COR-L47 (cell line): ENCODE measurements at places on chromosomes 3 and 15.

- no peak for DNase-seq
Observed at GRCh38 chr3:48245136-48245535, 4.2 kb downstream of the ZNF589 start.

DNA sequence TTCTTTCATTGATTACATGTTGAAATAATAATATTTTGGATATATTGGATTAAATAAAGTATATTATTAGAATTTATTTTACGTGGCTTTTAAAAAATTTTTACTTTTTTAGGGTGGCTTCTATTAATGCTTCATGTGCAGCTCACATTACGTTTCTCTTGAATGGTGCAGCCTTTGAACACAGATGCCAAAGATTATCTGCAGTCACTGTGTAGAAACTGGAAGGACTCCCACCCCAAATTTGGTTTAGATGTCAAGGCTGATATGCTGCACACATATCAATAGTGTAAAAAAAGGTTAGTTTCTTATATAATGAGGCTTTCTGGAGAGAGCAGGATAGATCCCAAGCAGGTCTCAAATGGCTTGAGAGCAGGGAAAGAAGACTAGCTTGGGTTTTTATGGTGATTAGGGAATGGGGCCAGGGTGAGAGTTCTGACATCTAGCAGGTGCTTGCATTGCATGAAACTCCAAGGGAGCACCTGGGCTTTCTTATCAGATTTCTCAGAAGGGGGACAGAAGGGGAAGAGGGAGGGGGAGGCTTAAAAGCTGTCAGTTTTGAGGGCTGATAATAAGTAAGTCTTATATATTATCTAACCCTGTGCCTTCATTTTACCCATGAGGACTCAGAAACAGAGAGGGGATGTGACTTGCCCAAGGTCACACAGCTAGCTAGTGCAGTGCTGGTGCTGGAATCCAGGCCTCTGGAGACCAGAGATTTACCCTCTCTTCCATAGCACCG, 89.6 kb downstream of the CHST2 start:
- DNase-seq = no peak

GRCh38 chr3:107795514-107796094, 272.8 kb downstream of the BBX start:
- no peak for DNase-seq

DNA sequence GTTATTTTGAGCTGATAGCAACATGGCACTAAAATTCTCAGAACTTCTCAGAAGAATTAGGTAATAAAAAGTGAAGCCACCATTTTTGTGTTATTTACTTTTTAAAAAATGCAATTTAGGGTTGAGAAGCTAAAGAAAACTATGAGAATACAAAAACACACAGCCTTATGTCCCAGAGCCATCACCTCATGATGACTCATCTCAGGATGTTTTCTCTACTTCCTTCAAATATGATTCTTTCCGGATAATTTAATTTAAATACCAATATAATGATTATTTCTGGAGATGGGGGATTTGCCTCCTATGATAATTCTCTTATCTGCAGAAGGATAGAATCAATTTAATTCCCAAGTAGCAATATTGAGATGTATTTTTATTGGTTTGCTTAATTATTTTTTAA, 105.6 kb upstream of the BFSP2 start:
- no peak for DNase-seq

DNA sequence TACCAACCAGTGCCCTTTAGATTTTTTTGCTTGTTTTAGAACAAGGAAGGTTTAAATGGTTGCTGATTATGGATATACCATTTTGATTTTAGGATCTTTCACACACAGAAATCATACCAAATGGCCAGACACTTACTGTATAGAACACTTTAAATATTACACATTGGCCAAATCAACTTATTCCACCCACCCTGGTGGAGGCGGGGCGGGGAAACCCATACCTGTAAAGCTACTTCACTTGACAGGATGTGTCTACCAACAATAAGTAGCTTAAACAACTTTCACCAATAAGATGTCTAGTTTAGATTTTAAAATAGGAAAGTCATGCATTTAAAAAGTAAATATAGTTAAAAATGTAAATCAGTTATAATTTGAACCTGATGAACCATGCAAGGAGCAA, 17.0 kb upstream of the SFMBT1 start:
- DNase-seq = no peak

DNA sequence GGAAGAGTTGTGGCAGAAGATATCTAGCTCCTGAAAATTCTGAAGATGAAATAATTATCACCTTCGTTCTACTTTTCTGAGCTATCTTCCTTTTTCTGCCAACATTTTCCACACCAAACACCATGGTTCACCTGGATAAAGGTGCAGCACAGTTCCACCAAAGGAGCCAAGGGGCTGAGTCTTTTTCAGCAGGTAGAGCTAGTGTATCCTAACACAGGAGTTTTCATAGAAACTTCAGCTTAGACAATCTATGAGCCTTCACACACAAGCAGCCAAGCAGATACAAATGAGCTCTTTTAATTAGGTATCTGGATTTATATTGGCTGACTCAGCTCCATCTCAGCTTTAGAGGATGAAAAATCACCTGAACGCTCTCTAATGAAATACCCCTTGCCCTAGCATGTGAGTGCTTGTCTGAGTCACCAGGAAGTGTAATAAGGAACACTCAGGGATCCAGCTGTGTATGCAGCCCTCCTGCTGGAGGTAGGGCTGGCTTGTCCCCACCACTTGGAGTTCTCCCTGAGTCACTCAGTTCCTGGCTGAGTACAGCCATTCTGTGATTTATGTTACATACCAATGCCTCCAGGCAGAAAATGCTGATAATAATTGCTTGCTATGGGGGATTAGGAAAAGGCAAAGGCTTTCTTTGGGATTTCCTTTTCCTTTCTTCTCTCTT, 385.7 kb downstream of the LSAMP start:
- no peak for DNase-seq

DNA sequence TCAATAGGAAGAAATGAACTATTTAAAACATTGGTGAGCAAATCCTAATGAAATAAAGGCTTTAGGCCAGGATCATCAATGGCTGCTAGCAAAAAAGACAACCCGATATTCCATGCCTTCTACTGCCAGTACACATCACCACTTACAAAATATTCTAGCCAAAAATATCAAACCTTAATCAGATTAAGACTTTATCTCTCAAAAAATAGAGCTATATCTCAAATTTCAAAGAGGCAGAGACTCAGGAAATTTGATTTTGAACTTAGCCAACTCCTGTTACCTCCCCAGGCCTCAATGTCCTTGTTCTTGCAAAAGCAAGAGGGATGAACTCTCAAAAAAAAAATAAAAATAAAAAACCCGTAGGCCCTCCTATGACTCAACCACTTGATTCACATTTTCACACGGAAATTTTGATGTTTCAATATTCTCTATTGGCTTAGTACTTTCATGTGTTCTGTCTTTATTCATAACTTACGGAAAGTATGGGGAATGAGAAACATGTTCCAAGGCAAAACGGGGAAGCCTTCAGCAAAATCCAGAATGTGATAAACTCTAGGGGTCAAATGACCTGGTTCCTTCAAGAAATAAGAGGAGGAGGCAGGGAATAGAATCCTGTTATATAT, 273.3 kb upstream of the ZPLD1 start:
- DNase-seq = no peak

GRCh38 chr15:92839696-92840095, 60.4 kb upstream of the CHD2 start:
- DNase-seq = peak; percentile 90

DNA sequence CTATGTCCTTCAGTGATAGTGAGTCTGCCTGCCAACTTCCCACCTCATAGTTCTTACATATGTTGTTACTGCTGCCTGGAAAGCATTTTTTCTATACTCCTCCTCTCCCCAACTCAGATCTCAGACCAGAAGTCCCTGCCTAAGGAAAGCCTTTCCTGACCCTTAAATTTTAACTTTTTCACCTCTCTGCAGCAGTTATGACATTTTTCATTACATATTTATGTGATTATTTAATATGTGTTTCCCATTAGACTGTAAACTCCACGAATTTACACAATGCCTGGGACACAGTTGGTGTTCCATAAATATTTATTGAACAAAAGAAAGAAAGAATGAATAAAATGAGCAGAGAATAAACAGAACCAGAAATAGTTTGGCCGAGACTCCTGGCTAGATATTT, 125.5 kb downstream of the MITF start:
- no peak for DNase-seq

DNA sequence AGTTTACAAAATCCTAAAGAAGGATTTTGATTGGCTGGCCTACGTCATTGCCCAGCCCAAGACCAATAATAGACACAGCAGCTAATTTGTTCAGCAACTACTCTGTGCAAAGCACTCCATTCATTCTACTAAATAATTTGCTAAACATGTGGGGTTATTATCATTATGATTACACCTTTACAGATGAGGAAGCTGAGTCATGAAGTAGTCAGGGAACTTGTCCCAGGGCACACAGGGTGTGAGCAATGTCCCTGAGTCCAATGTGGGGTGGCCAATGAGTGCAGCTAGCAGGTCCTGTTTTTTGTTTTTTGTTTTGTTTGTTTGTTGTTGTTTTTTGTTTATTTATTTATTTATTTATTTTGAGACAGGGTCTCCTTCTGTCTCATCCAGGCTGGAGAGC, 183.6 kb downstream of the ABHD5 start:
- no peak for DNase-seq

DNA sequence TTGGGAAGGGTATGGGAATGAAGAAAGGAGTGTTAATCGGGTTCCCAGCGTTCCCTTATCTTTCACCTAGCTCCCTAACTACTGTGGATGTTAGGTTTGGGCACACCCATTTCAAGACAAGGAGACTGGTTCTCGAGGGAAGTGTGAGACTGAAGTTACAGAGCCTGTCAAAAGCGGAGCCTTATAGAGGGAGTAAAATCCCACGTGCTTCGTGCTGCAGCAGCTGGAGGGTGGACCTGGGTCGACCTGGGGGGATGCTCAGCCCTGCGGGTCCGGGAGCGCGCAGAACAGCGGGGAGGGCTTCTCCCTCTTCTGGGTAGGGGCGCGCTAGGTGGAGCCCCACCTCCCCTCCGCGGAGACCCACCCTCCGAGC, 314 bp upstream of the TMED3 start:
- peak; percentile 63 for DNase-seq

DNA sequence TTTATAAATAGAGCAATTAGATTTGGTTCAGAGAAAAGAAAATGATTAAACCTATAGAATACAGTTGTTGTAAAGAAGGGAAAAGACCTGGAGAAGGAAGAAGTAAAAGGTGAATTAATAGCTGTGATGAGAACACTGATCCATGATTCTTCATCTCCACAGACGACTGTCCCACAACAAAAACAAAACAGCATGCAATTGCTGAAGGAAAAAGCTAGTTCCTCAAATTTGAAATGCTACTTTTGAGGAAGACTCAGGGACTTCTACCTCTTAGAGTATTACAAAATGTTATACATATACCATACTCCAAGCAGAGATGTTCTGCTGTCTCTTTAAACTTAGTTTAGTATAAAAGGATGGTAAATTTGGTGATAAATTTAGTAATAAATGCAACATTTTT, 21.5 kb downstream of the ALCAM start:
- DNase-seq = no peak

DNA sequence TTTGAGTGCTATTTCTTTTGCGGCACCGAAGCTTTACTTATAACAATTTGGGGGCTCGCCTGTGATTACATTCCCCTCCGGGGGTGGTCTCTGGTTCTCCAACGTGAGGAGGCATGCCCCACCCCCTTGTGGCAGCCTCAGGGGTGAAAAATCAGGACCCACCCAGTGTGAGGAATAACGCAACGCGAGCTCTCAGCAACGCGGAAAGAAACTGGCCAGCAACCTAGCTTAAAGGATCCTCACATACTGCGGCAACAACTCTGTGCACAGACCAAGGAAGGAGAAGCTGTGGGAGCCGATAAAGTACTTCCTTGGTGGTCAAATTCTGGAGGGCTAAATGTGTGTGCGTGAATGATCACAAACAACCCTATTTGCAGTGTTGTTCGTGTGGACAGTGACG, 5.8 kb downstream of the IQCF1 start:
- DNase-seq = no peak

DNA sequence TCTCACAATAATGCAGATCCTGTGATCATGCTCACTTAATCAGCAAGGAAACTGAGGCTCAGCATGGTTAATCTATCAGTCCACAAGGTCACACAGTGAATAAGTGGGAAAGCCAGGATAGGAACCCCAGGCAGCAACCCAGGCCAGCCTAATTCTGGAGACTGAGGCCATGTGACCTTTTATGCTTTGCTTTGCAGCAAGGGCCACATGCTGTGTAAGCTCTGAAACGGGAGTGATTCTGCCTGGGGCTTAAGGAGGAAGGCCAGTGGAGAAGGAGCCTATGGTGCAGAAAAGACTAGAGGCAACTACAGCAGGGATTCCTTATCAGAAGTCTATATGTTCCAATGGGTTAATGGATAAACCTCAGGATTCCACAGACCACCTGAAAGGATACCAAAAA, 157.6 kb upstream of the PPP2R3A start:
- no peak for DNase-seq

DNA sequence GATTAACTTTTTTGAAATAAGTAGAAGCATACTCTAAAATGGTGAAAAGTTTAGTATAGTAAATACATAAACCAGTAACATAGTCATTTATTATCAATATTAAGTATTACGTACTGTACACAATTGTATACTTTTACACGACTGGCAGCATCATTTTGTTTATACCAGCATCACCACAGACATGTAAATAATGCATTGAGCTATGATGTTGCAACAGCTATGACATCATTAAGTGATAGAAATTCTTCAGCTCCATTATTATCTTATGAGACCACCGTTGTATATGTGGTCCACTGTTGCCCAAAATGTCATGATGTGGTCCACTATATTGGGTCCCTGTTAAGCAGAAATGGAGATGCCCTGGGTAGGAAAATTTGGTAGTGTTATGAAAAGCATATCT, 51.3 kb downstream of the DRD3 start:
- DNase-seq = no peak

DNA sequence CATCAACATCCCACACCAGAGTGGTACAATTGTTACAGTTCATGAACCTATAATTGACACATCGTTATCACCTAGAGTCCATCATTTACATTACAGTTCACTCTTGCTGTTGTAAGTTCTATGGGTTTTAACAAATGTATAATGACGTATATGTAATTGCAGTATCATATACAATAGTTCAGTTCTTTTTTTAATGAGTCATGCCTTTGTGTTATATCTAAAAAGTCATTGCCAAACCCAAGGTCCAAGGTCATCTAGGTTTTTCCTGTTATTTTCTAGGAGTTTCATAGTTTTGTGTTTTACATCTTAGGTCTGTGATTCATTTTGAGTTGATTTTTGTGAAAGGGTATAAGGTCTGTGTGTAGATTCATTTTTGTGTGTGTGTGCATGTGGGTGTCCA, 160.9 kb upstream of the GALNT15 start:
- DNase-seq = no peak

GRCh38 chr3:51052562-51052961, 332.5 kb upstream of the MANF start:
- DNase-seq = no peak

GRCh38 chr3:58588030-58588614, 10.9 kb upstream of the FAM107A start:
- DNase-seq = no peak

DNA sequence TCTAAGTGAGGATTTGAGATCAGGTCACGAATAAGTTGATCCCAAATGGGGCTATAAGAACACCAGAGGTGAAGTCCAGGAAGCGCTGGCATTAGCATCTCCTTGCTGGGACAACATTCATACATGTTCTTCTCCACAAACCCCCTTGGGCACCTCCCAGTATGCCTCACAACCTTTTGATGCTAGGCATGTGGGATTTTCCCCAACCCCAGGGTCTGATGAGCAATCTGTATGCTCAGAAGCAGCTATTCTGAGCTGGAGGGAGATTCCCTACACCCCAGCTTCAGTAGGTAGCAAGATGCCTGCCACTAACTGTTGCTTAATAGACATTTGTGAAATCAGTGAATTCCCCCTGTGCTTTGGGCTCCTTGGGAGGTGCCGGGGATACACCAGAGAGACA, 32.2 kb downstream of the SLC6A11 start:
- DNase-seq = no peak

GRCh38 chr15:37080261-37080921, 20.0 kb downstream of the MEIS2 start:
- DNase-seq = no peak
